ENCODE measurements at places on chromosomes 13 and 19. TPM values are rescaled to one million over a fixed set of nuclear protein-coding genes. Genes with fewer than 3 reads are reported as not detected.

The KLK3 gene
- polyA plus RNA-seq, result not detected

GRCh38 chr19:32101206-32101605, 244.2 kb upstream of the ZNF507 start:
- DNase-seq, result no peak

DNA sequence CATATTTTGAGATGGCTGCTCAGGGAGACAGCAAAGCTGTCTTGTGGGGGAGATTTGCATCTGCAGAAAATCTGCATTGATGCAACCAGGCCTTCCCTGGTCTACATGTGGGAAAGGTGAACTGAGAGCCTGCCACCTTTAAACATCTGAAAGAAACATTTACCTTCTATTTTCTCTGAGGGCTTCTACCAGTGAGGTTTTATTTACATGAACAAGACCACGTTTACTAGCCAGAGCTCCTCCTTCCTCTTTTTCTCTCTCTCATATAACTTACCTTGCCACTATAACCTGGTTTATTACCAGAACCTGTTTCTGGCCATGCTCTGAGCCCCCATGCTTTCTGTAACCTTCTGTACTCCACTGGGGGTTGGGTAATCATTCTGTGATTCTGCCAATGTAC, 14.4 kb upstream of the RUBCNL start:
- DNase-seq, result no peak

- DNase-seq, result no peak
These were observed 14.0 kb upstream of the URI1 start for GRCh38 chr19:29927944-29928625.

- no peak for DNase-seq
These were observed 629 bp upstream of the LRRC63 start for GRCh38 chr13:46211116-46211482.

The ZNF528 gene
- 0.22 TPM for polyA plus RNA-seq

DNA sequence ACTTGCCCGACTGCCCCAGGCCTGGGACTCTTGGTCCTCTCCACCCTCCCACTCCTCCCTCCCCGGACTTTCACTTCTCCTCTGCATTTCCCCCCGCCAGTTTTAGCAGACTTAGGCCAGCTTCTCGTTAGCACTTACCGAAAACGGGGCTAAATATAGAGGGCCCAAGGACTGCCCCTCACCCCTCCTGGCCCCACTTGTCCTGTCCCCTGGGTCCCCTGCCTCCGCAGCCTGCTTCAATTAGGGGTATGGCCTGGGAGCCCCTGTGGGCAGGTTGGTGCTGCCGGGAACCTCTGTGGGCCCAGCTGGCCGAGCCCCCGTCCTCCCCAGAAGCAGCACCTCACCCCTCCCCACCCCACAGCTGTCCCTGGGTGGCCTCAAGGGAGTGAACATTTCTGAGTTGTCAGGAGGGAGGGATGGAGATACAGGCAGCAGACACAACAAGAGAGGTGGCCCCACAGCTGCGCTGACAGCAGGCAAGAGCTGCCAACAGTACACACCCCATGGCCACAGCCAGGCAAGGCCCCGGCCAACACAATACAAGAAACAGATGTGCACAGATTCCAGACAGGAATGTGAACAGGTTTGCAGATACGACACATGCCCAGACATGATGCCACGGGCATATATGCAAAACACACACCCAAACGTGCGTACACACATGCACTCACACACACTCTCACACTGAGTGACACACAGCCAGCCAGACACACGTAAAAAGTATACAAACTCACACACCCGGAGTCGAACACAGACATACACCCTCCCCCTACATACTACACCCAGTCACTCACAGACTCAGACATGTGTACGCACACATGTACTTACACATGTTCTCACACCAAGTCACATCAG, 2.6 kb downstream of the POU2F2 start:
- no peak for DNase-seq

GRCh38 chr13:71021825-71022422, 845.1 kb downstream of the DACH1 start:
- DNase-seq, result no peak

GRCh38 chr13:99650410-99650809, 149.1 kb downstream of the TM9SF2 start:
- no peak for DNase-seq

The FGF14 gene
- polyA plus RNA-seq, result not detected

The CRX gene
- not detected for polyA plus RNA-seq

The GSX1 gene
- not detected for polyA plus RNA-seq

All from A549 (cell line).